A673 (cell line): ENCODE measurements at places on chromosomes 1 and 21. TPM values are rescaled to one million over a fixed set of nuclear protein-coding genes. Genes with fewer than 3 reads are reported as not detected.

CACNA1S gene
- not detected in 2 replicates for total RNA-seq

PROX1 gene
- not detected in 2 replicates for total RNA-seq

INTS7 gene
- total RNA-seq: 41.5 and 45.0 TPM in 2 replicates

CD247 gene
- total RNA-seq: 0.59 and 1.4 TPM in 2 replicates

NEK2 gene
- 45.7 and 48.8 TPM in 2 replicates for total RNA-seq

OR2L2 gene
- total RNA-seq: 0.13 TPM in 1 of 2 replicates, not detected in the other

SLC45A3 gene
- total RNA-seq: 8.5 and 11.0 TPM in 2 replicates

INSRR gene
- 0.11 and 0.15 TPM in 2 replicates for total RNA-seq

CYP4Z1 gene
- not detected in 2 replicates for total RNA-seq

PADI1 gene
- 0.56 and 0.72 TPM in 2 replicates for total RNA-seq

RHD gene
- total RNA-seq: not detected in 2 replicates

RHEX gene
- not detected in 2 replicates for total RNA-seq

C1orf226 gene
- total RNA-seq: 27.9 and 34.3 TPM in 2 replicates

GJA8 gene
- total RNA-seq: not detected in 2 replicates

ZSWIM5 gene
- 0.46 and 0.67 TPM in 2 replicates for total RNA-seq

HCN3 gene
- total RNA-seq: 11.3 and 12.2 TPM in 2 replicates

DVL1 gene
- 48.0 and 58.1 TPM in 2 replicates for total RNA-seq

RBBP5 gene
- 24.4 and 32.0 TPM in 2 replicates for total RNA-seq

RIPPLY3 gene
- total RNA-seq: 5.0 and 6.2 TPM in 2 replicates

REN gene
- not detected in 2 replicates for total RNA-seq

THEM4 gene
- 1.2 and 3.0 TPM in 2 replicates for total RNA-seq

DMRTA2 gene
- 0.28 and 0.37 TPM in 2 replicates for total RNA-seq

PGLYRP4 gene
- total RNA-seq: not detected in 2 replicates
